ENCODE measurements at places on chromosomes 16 and 17. TPM values are rescaled to one million over a fixed set of nuclear protein-coding genes. Genes with fewer than 3 reads are reported as not detected.

DNA sequence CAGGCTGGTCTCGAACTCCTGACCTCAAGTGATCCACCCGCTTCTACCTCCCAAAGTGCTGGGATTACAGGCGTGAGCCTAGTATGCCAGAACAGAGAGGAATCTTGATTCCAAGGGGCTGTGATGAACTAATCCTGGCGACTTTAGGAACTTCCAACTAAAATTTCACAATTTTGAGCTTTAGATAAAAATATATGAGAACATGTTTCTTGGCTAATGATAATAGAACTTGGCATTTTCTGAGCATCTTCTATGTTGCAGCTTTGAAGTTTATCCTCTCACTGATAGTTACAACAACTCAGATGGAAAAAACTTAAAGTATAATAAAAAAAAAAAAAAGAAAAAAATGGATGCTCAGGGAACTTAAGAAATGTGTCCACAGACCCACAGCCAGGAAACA is 69.8 kb upstream of the WSCD1 start:
- no peak for DNase-seq

- DNase-seq, result no peak
Measured at GRCh38 chr16:14284371-14284770, 213.3 kb downstream of the MRTFB start.

DNA sequence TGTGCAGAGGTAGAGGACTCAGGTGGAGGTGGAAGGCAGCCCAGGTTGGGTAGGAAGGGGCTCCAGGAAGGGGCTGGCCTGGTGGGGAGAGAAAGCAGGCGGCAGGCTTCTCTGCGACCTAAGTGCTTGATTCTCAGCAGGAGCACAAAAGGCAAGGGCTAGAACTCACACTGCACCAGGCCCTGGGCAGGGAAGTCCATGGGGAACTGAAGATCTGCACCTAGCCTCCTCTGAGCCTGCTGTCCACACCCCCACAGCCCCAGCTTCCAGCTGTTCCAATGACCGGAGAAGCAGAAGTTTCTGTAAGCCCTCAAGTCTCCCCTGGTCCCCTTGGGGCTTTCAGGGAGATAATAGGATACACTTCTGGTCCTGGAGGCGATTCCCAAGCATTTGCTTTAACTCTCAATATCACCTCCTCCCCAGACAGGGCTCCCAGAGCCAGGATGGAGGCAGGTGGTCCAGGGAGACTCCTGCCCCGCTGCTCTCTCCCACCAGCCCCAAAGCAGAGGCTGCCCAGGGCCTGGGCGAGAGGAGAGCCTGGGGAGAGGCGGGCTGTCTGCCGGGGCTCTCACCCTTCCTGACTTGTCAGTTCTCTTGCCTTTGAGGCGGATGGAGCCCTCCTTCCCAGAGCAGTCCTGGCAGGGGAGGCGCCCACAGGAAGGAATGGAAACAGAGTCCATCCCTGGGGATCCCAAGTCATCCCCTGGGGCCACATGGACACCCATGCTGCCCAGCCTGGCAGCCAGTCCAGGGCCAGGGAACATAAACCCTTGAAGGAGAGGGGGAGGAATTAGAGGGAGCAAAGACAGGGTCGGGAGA is 126.0 kb downstream of the RBFOX3 start:
- no peak for DNase-seq

CEP295NL gene
- 0.55 TPM for total RNA-seq

DNA sequence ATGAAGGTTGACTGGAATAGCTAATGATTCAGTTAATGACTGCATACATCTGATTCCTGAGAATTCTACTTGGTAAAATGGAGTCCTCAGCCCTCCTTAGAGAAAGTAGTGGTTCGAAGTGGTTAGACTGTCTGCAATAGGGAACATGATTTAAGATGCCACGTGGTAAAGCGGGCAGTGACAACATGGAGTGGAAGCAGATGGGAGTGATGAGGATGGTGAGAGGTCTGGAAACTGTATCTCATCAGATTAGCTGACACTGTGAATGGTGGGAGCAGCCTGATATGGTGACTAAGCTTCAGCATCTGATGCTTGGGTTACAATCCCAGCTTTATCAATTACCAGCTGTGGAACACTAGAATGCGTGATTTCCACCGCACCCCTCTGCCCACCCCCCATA is 8.4 kb downstream of the CDH11 start:
- DNase-seq, result no peak

DNA sequence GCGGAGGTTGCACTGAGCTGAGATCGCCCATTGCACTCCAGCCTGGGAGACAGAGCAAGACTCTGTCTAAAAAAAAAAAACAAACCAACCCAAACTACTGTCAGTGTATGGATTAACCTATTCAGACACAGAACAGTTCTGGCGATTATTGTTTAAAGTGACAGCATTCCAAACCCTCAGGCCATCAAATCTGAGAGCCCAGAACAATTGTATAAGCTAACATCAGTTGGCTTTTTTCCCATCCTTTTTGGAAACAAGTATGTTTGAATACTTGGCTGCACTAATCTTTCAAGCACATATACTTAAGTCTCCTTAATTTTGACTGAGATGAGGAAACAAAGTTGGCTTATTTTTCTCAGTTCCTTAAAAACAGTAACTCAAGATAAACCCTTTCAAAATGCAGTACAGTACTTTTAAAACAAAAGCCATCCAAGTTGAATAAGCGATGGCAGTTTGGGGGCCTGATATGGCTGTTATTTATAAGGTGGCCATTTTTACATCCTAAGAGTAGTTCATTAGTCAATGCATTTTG is 1.4 kb downstream of the ZSWIM7 start:
- DNase-seq, result no peak

SLC4A1 gene
- total RNA-seq, result not detected

GCGR gene
- not detected for total RNA-seq

TRPV3 gene
- 0.02 TPM for total RNA-seq

GRCh38 chr17:42980766-42981397 is 517 bp downstream of the RUNDC1 start:
- DNase-seq, result peak; percentile 55

GRCh38 chr17:2786176-2786881 is 9.9 kb upstream of the RAP1GAP2 start:
- peak; percentile 86 for DNase-seq

GRCh38 chr16:66207883-66208265 is 158.6 kb upstream of the CDH5 start:
- no peak for DNase-seq

DNA sequence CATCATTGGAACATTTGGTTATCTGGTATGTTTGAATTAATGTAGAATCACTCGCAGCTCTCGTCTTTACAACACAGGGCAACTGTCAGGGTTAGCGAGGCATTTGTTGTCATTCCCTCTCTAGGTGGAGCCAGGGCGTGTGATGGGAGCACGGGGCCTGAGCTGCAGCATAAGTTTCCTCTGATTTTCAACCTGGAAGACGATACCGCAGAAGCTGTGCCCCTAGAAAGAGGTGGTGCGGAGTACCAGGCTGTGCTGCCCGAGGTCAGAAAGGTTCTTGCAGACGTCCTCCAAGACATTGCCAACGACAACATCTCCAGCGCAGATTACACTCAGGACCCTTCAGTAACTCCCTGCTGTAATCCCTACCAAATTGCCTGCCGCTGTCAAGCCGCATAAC is 37.2 kb downstream of the WIPI1 start:
- no peak for DNase-seq

KRTAP4-6 gene
- not detected for total RNA-seq

GRCh38 chr17:40112718-40113109 is 9.1 kb upstream of the MSL1 start:
- no peak for DNase-seq

CNGB1 gene
- 0.50 TPM for total RNA-seq

GJD3 gene
- not detected for total RNA-seq

DNA sequence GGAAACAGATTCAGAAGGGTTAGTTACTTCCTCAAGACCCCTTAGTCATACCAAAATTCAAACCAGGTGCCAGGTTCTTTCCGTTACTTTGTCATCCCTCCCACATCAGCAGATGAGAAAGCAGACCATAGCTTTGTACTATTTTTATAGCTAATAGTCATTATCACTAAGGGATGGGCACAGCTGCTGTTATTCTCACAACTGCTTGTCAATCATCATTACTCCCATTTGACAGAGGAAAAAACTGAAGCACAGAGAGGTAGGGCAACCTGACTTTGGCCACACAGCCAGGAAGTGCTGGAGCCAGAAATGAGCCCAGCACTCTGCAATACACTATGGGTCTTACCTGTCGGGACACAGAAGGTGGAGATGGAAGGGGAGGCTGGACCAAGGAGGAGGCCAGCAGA is 30.0 kb downstream of the TEKT5 start:
- DNase-seq, result no peak

PIK3R6 gene
- total RNA-seq, result not detected

Data from HT1080 (cell line).